Natural killer cell treated with Interleukin-12 subunit alpha and Interleukin-12 subunit beta and Interleukin-15 and Interleukin-18, amount 100 ng/mL, for 72 hours (primary cell): ENCODE measurements at places on chromosomes 12 and 14.

- no peak for DNase-seq
These were observed 138.9 kb downstream of the GPR65 start for GRCh38 chr14:88143810-88144209.

DNA sequence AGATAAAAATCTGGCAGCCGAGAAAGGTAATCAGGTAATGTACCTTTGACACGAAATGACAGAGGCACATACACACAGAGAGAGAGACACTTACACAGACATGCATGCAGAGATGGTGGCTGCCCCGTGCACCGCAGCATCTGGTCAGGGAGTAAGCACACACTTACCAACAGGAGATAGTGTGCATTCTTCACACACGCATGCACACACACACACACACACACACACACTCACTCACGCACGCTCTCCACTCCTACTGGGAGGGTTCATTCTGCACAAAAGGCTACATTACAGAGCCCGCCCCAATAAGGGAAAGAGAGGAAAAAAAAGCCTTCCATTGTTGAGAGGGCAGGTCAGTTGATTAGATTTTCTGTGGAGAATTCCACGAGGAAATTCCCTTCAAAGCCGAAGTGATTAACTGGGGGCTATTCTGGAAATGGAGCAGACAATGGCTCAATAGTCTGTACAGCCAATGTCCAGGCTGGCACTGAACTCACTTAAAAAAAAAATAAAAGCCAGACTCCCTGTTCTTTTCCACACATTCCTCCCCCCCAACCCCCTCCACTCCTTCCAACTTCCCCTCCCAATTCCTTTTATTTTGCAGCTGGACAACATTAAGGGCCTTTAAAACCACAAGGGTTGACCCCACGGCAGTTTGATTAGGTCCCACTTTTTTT lies 1.4 kb upstream of the SOX5 start:
- no peak for DNase-seq

GRCh38 chr12:116416166-116416565 lies 138.7 kb upstream of the MED13L start:
- peak; percentile 38 for DNase-seq

GRCh38 chr14:35934499-35934898 lies 108.4 kb downstream of the BRMS1L start:
- DNase-seq: no peak
